COR-L47 (cell line): ENCODE measurements at places on chromosomes 6 and 20.

- DNase-seq, result no peak
Observed at GRCh38 chr6:14544666-14545065, 427.1 kb downstream of the CD83 start.

DNA sequence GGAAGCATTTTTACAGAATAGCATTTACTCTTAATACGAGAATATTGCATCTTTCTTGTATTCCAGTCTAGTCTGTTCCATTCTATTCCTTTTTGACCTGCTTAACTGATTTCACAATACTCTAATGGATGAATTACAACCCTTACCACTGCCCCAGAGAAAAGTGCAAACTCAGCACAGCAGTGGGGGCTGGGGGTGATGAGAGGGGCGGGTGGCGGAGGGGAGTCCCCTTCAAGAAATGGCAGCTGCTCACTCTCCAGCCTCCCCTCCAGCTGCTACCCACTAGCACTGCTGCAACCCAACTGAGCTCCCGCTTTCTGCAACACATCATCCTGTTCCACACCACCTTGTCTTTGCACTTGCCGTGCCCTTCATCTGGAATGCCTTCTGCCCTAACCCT is 30.1 kb downstream of the PIM1 start:
- no peak for DNase-seq

- no peak for DNase-seq
Observed at GRCh38 chr6:5278565-5279120, 17.3 kb downstream of the FARS2 start.

GRCh38 chr20:45592574-45593189 is 13.6 kb upstream of the WFDC8 start:
- peak; percentile 39 for DNase-seq

DNA sequence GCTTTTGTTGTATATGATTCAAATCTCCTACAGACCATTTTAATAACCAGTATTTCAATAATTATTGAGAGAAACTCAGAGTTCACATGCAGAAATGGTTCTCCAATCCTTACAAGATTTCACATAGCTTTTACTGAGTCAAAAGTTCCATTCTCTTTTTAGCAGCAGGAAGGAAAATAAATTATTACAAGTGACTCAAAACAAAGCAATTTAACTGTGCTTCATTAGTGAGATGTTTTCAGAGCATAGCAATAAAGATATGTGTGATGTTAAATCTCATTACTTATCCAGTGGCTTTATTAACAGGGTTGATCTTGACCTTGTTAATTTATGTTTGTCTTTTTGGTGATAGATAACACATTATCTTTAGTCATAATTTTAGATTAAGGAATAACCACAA is 22.0 kb downstream of the KIF13A start:
- no peak for DNase-seq

DNA sequence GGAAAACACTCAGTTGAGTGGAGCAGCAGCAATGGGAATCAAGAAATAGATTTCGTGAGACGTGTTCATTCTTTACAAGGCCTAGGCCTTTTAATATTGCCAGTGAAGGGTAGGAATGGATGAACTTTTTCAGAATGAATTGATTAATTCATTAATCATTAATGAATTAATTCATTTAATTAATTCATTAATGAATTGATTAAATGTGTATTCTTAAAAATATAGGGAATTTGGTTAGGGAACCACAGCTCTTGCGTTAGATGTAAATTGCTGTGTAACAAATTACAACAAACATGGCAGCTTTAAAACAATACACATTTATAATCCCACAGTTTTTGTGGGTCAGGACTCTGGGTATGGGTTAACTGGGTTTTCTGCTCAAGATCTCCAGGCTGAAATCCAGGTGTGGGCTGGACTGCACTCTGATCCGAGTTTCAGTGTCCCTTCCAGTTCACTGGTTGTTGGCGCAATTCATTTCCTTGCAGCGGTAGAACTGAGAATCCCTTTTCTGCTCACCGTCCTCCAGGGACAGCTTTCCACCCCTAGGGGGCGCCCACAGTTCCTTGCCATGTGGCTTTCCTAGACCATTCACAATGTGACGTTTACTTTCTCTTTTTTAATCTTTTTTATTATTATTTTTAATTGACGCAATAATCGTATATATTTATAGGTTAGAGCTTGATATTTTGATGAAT is 32.8 kb upstream of the BCAS1 start:
- peak; percentile 25 for DNase-seq

- no peak for DNase-seq
Observed at GRCh38 chr20:49906101-49906604, 9.2 kb downstream of the SPATA2 start.

GRCh38 chr6:163790266-163790840 is 375.8 kb downstream of the QKI start:
- no peak for DNase-seq

DNA sequence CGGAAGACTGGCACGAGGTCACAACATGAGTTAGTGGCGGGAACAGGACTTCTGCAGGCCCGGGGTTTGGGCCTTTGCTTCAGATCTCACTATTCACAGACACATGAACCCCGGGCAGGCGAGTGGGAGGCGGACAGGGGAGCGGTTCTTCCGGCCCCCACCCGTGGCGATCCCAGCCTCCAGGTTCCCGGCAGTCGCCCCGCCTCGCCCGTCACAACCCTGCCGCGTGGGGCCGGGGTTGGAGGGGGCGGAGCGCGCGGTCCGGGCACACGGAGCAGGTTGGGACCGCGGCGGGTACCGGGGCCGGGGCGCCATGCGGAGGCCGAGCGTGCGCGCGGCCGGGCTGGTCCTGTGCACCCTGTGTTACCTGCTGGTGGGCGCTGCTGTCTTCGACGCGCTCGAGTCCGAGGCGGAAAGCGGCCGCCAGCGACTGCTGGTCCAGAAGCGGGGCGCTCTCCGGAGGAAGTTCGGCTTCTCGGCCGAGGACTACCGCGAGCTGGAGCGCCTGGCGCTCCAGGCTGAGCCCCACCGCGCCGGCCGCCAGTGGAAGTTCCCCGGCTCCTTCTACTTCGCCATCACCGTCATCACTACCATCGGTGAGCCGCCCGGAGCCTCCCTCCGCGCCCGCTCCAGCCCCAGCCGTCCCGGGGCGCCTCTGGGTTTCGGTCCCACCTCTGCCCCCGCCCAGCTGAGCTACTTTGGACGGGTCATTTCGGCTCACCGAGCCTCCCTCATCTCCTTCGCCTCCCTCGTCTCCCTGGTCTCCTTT is at the start of gene KCNK15:
KCNK15 (plus strand) TSS at position 268 of the 769 bp plus-strand sequence; CDS start at position 314, 46 bp downstream.
- DNase-seq, result no peak

DNA sequence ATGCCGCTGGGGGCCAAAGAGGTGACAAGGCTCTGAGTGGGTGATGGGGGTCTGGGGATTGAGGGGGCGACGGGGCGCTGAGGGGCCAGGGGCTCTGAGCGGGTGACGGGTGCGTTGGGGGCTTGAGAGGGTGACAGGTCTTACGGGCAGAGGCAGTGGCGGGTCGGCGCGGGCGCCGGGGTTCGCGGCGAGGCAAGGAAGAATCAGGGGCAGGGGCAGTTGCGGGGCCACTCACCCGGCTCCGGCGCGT is 146 bp downstream of the ZNFX1 start:
- no peak for DNase-seq

DNA sequence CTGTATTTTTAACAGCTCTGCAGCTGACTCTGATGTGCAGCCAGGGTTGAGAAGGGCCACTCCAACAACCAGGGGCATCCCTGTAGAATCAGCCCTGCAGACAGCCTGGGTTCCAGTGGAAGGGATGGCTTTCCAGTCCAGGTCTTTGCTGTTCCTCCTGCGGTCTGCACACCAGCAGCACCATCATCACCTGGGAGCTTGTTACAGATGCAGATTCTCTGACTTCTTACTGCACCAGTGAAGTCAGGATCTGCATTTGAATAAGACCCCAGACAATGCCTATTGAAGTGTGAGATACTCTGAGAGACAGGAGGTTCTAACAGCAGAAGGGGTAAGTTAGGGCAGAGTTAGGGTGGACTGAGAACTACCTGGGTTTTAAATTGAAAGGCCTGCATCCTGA is 151.3 kb downstream of the F13A1 start:
- DNase-seq, result no peak

GRCh38 chr20:56422076-56422823 is 10.2 kb downstream of the CASS4 start:
- no peak for DNase-seq

- DNase-seq, result no peak
Observed at GRCh38 chr6:140321891-140322290, 947.4 kb upstream of the CITED2 start.

DNA sequence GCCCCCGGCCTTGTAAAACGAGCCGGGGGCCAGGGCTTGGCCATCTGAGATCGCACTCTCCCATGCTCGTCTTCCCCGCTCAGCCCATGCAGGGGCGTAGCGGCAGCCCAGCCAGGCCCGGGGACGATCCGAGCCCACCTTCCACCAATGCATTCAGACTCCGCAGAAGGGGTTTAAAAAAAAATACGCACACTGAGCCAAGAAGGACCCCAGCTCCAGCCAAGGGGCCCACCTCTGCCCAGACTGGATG is 320 bp downstream of the GSTA4 start:
- DNase-seq, result peak; percentile 48

DNA sequence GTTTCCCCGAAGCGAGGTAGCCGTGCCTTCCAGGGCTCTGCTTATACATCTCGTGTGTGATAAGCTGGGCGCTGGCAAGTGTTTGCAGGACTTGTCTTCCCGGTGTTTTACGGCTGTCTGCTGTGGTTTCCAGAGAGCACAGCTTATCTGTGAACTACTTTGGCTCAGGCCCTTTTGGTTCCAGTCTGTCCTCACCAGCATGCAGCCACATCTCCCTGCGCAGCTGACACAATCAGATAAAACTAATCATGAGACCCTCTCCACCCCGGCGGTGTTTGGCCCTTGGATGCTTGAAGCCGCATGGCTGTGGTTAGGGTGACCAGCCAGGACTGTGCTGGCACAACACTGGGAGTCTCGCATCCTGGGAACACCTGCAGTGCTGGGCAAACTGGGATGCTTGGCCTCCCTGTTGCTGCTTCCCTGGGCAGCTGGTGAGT is 241.8 kb upstream of the FOXQ1 start:
- DNase-seq, result no peak

GRCh38 chr6:34146801-34147592 is 1.1 kb upstream of the GRM4 start:
- no peak for DNase-seq

GRCh38 chr20:20334489-20334888 is 33.4 kb upstream of the INSM1 start:
- no peak for DNase-seq

DNA sequence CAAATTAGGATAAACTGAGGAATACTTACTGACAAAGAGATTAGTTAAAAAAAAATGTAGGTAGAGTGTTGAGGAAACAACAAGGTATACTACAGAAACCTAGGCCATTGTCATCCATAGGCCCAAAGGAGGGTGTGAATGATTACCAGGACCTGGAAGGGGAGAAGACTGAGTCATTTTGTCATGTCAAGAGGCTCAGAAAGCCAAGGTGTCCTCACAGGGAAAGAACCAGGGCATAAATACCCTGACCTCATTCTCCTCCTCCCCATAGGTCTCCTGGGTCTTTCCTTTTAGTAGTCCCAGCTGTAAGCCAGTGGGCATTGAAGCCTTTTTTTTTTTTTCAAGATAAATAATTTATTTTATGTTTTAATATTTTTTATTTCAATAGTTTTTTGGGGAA is 582.1 kb upstream of the JAG1 start:
- DNase-seq, result no peak

GRCh38 chr6:90530882-90531281 is 56.0 kb downstream of the MAP3K7 start:
- DNase-seq, result no peak

DNA sequence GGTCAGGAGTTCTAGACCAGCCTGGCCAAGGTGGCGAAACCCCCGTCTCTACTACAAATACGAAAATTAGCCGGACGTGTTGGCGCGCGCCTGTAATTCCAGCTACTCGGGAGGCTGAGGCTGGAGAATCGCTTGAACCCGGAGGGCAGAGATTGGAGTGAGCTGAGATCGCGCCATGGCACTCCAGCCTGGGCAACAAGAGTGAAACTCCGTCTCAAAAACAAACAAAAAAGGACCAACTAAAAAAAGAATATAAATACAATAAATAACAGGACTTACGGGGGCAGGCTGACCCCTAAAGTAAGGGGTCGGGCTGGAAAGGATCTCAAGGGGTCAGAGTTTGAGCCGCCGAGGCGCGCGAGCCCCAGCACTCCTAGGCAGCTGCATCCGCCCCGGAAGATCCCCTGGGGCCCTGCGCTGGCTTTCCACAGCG is 509 bp upstream of the TPD52L2 start:
- no peak for DNase-seq

DNA sequence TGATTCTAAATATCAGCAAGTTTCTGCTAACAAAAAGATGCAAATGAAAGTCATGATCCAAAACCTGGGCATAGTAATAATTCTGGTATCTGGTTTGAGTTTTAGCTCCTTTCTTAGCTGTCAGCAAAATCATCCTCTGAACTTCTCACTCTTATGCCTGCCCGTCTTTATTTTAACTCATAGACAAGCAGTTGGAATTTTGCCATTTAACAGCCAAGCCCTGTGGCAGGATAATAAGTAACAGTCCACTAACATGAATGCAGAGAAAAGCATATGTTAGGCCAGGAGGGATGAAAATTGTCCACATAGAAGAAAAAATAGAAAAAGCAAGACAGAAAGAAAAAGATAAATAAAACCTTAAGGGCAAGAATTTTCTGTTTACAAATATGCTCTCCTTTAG is 170.0 kb upstream of the LAMA2 start:
- no peak for DNase-seq

- DNase-seq, result no peak
Observed at GRCh38 chr6:29552512-29553051, 7.0 kb downstream of the UBD start.

DNA sequence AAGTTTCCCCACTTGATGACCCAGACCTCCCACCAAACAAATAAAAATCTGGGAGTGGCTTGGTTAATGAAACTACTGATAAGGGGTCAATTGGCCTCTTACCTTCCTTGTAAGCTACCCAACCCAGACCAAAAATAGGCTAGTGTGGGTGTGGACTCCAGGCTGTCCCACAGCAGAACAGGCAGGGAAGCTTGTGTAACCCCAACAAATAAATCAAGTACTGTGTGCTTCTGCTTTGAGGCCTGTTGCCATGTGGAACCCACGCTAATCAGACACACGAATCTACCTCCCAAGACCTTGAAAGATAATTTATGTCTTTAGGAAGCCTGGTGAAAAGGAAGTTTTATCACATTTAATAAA is 33.7 kb upstream of the PAQR8 start:
- DNase-seq, result no peak

GRCh38 chr6:142302421-142303175 is 791 bp downstream of the ADGRG6 start:
- no peak for DNase-seq

DNA sequence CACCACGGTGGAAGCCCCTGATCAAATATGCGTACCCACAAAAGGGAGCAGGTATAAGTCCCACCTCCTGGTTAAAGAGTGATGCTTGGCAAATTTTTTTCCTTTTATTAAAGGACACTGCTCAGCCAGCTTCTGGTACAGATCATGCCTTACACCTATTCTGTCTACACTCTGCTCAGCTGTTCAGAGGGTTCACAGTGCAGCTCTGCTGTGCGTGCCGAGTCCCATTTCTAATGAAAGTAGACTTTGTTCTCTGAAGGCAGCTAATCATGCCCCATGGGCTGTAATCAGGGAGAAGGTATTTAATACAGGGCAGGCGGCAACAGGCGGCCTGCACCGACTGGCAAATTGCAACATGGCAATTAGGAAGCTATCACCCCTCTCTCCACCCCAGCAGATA is 16.3 kb downstream of the LRRC73 start:
- DNase-seq, result no peak

GRCh38 chr6:15927531-15928225 is 201.2 kb upstream of the MYLIP start:
- DNase-seq, result no peak

GRCh38 chr20:18879262-18879661 is 65.7 kb downstream of the SCP2D1 start:
- peak; percentile 46 for DNase-seq

- no peak for DNase-seq
Observed at GRCh38 chr6:166046226-166046625, 121.4 kb downstream of the TBXT start.

GRCh38 chr6:166381381-166381732 is 1.4 kb downstream of the MPC1 start:
- DNase-seq, result no peak
